ENCODE measurements at places on chromosomes 1 and 21.

DNA sequence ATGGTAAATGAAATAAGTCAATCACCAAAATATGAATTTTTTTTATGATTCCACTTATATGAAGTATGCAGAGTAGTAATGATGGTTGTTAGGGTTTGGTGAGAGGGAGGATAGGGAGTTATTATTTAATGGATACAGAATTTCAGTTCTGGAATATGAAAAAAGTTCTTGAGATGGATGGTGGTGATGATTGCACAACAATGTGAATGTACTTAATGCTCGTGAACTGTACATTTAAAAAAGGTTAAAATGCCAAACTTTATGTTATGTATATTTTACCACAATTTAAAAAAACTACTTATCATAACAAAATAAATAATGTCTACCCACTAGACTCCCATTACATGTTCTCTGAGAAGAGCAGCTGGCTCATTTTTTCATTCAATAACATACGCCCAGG lies 55.4 kb upstream of the TTC39A start:
- DNase-seq = no peak

DNA sequence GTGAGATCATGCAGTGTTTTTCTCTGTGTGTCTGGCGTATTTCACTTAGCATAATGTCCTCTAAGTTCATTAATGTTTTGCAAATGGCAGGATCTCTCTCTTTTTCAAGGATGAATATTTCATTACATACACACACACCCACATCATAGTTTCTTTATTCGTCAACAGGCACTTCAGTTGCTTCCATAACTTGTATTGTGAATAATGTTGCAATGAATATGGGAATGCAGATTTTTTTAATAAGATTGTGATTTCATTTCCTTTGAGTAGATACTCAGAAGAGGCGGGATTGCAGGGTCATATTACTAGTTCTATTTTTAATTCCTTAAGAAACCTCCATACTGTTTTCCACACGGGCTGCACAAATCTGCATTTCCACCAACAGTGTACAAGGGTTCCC lies 134.0 kb downstream of the CLEC20A start:
- DNase-seq = no peak

DNA sequence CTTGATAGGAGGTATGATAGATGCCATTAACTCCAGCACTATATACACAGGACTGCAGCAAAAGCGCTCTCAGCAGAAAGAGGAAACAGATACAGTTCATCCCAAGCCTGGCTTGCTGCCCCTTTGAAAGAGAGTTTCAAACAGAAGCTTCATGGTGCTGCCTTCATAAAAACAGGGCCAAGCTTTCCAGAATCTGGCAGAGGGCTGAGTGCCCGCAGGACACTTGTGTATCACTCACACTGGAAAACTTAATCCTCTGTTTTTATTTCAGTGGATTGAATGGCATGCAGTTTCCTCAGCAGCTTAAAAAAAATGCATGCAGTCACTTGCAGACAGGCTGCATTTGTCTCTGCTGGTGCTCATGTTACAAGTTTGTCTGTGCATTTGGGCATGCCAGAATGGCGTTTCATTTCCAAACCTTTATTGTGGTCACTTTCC lies 40.4 kb downstream of the KCNJ15 start:
- no peak for DNase-seq

- DNase-seq = peak; percentile 60
Observed at GRCh38 chr1:975896-976683, 5.8 kb downstream of the PERM1 start.

GRCh38 chr21:46067505-46068201 lies 30.3 kb upstream of the COL6A2 start:
- no peak for DNase-seq

DNA sequence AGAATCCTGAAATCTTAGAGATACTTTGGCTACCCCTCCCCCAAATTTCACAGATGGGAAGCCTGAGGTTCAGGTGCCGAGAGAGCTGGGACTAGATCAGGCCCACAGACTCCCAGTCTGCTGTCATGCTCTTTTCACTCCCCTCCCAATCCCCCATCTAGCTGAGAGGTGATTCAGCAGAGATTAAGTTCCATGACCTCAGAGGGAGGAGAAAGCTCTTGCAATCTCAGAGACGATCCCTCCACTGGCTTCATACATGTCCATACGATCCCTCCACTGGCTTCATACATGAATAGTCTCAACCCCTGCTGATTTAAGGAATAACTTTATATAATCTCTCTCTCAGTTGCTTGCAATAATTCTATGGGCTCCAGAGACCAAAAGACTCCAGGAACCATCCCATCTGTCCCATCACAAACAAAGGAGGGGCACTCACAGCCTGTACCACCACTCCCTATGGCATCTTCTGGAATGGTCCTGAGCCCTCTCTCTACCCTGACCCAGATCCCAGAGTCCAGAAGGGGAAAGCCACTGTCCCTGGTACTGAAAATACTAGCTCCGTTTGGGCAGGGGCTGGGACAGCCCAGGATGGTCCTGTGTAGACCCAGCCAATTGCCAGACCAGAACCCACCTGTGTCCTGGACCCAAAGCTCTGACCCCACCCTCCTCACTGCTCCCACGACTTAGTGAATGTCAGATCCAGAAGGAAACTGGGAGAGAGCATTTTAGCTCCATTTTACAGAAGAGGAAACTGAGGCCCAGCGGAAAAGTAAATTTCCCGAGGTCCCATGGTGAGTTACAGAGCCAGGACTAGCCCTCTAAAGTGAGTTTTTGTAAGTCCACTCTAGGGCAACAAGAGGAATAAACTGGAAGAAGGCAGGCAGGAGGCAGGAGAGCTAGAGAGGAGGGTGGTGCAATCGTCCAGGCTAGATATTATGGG lies 27.1 kb downstream of the RIMS3 start:
- no peak for DNase-seq

DNA sequence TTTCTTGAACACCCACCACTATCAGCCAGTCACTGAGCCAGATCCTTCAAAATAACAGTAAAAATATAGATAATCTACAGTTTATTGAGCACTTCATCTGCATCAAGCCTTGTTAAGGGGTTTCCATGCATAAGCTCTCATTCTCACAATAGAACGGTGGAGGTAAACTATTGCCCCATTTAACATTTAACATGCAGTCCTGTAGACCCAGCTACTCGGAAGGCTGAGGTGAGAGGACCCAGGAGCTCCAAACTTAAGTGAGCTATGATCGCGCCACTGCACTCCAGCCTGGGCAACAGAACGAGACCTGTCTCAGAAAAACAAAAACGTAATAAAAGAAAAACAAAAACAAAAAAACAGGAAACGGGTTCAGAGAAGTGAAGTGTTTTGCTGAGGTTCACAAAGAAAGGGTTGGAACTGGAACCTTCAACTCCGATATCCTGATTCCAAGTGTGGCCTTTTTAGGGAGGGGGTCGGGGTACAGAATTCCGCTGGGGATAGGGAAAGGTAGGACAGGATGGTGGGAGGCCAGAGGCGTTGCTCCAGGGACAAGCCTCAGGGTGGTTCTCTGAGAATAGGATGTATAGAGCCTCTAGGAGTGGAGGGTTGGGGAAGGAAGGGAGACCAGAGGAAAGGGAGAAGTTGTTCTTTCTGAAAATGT lies 11.6 kb upstream of the SESN2 start:
- no peak for DNase-seq

- DNase-seq = no peak
Observed at GRCh38 chr1:26550946-26551345, 21.4 kb downstream of the RPS6KA1 start.

DNA sequence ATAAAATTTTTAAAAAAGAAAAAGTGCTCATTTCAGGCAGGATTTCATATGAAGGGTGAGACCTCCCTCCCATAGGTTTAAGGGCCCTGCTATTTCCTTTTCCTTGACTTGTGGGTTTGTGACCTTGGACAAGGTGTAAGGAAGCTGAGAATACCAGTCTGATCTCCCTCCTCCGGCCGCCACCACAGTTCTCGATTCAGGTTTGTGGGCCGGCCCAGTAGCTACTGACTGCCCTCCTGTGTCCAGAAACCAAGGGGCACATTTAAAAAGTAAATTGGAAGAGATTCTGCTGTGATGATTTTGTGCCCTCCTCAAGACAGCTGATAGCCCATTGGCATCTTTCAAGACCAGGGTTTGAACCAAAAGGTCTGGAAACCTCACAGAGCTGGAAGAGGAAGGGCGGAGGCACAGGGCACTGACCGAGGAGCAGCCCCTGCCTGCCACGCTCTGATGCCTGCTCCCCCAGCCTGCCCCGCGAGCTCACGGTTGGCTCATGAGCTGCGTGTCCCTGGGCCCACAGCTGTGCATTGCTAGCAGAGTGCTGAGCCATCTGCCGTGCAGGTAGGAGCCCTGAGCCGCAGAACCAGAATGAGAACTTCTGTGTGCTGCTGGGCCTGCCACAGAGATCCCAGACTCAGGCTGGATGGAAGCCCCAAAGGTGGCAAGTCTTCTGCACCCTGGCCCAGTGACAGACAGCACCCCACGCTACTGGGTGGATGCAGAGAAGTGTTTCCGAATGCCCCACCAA lies 348.7 kb downstream of the NPHP4 start:
- no peak for DNase-seq

DNA sequence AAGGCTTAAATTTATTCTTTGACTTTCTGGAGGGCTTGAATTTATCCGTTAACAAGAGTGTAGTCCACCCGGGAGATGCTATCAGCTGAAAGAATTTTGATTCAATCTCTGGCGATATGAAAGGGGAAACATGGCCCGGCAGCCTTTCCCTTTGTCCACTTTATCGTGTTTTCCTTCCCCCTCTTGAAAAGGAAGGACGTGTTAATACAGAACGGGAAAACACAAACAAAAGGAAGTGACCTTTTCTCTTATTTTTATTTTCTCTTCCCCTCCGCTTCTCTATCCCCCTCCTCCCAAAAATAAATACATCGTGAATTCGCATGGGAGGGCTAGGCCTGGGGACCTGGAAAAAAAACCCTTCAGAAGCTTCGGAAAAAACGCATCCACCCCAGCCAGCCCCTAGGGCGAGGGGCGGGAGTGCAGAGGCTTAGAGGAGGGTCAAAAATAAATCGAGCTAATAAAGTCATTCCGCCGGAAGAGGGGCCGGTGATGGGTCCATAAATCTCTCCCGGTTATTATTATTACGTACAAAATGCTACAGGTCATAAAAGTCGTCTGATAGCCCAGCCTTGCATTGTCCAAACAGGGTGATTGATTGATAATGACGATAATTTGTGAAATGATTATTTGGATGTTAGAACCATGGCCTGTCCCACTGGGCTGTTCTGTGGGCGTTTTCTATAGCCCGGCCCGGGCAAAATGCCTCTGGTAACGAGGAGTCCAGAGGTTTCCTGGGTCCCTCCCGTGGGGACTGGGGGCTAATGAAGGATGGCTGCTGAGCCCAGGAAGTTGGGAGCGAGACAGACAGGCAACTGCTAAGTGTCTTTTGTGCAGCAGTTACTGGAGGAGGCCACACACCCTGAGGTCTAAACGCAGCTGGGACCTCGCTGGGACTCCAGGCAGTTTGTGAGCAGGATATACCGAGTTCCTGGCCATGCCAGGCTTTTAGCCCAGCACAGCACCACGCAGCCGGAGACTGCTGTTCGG lies 179.4 kb downstream of the PRDM16 start:
- no peak for DNase-seq

DNA sequence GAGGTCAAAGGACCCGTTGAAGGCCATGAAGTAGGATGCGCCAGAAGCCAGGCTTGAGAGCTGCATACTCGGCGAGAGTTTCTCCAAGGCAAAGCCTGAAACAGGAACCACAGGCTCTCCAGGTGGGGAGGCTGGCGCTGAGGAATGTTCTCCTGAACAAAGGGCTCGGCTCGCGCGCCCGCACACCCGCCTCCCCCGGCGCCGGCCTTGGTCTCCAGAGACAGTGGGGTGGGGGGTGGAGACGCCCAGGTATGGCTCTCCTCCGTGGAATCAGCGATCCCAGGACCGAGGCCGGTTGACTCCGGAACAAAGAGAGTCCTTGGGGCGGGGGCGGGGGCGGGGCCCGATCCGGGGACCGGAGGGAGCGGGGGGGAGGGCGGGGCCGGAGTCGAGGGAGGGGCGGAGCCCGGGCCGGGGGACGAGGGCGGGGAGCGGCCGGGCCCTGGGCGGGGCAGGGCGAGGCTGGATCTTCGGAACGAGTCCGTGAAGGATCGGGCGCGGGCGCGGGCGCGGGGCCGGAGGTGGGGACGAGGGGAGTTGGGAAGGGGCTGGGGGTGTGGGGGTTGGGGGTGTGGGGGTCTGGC lies 85.0 kb downstream of the NKAIN1 start:
- DNase-seq = peak; percentile 71

- DNase-seq = no peak
Observed at GRCh38 chr1:26278303-26278702, 1.6 kb upstream of the SH3BGRL3 start.

- no peak for DNase-seq
Observed at GRCh38 chr1:233261695-233262094, 33.8 kb downstream of the PCNX2 start.

GRCh38 chr1:94597701-94598100 lies 56.1 kb upstream of the F3 start:
- no peak for DNase-seq

DNA sequence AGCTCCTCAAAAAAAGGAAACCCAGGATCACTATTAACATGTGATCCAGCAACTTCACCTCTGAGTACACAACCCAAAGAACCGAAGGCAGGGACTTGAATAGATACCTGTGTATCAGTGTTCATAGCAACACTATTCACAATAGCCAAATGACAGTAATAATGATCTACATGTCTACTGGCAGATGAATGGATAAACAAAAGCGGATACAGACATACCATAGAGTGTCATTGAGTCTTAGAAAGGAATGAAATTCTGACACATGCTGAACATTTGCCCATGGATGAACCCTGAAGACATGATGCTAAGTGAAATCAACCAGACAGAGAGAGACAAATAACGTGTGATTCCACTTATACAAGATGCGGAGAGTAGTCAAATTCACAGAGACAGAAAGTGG lies 564.2 kb downstream of the KIF26B start:
- no peak for DNase-seq

DNA sequence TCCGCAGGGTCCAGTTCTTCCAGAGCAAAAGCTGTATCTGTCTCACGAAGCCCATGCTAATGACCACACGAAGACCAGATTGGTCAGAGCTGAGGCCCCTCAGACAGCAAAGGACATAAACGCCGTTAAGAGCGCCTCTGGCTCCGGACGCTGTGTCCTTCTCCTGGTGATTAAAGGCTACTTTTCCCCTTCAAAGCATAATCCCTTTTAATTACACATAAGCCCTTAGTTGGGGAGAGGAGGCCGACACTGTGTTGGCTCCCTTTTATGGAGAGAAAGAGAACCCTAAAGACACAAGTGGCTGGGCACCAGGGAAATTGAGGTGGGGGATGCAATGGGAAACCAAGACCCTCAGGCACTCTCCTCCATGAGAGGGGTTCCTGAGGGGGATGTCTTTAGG lies at the start of gene ABCA4:
Gene ABCA4, minus strand, starts transcription at position 158 of the 400 bp plus-strand sequence. Its CDS starts 103 bp downstream, at position 55.
- DNase-seq = no peak

Measured in T-helper 1 cell (primary cell).